ENCODE measurements at places on chromosomes 11 and 22. TPM values are rescaled to one million over a fixed set of nuclear protein-coding genes. Genes with fewer than 3 reads are reported as not detected.
A peak's percentile ranks its signal among the peaks of the same experiment; 100 is the strongest.

Gene FIBIN
- polyA plus RNA-seq = 42.2 TPM

Gene KDM4E
- not detected for polyA plus RNA-seq

Gene SLC22A8
- polyA plus RNA-seq = not detected

Gene OR6T1
- polyA plus RNA-seq = not detected

Gene TBX10
- polyA plus RNA-seq = not detected

Gene MPEG1
- not detected for polyA plus RNA-seq

Gene NRIP3
- polyA plus RNA-seq = 4.8 TPM

- peak; percentile 59 for DNase-seq
Measured at GRCh38 chr11:78796956-78797355, 222.3 kb upstream of the NARS2 start.

- peak; percentile 81 for DNase-seq
Measured at GRCh38 chr11:74321487-74322188, 10.2 kb upstream of the P4HA3 start.

DNA sequence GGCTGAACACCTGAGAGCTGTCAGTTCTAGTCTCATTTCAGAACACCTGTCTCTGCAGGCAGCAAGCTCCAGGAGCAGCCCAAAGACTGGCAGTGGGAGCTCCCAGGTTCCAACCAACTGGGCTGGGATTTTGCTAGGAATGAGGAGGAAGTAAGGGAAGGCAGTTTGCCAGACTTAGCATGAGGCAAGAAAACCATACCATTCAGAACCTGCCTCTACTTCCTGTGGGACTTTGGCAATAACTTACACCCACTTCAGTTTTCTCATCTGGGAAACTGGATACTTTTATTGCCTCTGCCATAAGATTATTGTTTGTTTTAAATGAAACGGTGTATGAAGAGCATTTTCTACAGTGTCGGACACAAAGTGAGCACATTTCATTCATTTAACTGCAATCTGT, 363.7 kb upstream of the ISX start:
- no peak for DNase-seq

GRCh38 chr22:49037701-49038245, 789.9 kb downstream of the BRD1 start:
- DNase-seq = no peak

DNA sequence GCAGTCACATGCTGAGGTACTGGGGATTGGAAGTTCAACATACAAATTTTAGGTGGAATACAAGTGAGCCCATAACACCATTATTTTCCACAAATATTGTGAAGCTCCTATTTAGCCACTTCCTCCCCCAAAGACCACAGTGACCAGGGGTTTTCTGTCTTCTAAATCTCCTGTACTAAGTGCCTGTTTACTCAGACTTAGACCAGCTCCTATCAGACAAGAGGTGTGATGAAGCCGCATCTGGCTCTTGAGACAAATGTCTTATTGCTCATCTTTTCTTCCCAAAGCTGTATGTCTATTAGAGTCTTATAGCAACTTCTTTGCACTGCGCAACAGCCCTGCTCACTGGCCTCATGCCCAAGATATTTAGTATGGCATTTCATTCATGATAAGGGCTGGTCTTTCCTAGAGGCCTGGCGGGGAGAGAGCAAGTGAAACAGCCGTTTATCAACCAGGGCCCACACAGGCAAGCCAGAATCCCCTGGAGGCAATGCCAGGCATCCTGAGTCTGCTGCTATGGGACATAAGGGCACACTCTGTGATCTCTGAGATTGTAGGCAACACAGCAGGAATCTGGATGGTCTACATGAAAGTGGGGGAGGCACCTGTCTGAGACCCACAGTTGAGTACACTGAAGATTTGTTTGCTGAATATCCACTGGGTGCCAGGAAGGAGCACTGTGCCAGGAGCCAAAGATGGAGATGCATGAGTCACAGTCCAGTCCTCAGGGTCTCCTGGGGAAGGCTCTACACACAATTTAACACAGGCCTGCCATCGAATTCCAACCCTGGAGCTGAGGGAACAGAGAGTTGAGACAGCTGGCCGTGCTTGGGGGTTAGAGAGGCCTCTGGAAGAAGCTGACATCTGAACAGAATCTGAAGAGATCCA, 78.5 kb upstream of the NCAM1 start:
- DNase-seq = no peak

DNA sequence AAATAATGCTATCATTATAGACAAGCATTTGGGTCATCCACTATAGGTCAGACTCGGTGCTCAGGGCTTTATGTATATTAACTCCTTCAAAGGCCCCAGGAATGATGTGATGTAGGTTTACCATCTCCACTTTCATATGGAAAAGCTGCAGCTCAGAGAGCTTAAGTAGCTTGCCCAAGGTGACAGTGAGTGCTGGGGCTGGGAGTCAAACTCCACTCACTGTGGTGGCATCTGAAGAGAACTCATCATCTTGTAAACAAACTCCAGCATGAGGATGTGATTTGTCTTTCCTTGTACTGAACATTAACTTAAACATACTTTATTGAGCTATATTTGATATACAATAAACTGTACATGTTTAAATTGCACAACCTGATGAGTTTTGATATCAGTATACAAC, 25.4 kb downstream of the TENM4 start:
- DNase-seq = peak; percentile 39

DNA sequence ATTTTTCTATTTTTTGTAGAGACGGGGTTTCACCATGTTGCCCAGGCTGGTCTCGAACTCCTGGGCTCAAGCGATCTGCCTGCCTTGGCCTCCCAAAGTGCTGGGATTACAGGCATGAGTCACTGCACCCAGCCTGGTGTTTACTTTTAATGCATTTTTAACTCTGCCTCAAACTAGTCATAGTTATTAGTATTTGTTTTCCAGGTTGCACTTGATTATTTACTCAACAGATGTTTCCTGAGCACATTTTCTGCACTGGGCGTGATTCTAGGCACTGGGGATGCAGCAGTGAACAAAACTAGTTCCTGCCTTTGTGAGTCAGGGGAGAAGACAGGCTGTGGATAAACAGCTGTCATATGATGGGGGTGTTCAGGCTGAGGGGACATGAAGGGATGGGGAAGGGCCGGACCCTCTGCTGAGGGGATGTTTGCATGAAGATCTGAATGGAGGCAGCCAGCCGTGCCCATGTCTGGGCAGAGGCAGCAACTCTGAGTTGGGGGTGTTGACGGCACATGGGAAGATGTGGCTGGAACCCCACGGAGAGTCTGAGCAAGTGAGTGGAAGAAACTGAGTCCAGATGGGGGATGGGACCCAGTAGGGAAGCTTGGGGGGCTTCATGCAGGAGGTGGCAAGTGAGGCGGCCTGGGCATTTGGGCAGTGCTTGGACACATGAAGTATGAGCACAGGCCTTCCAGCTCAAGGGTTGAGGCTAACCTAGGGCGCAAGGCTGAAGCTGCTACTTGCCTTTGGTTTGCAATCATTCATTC, 34.4 kb downstream of the MPPED1 start:
- DNase-seq = no peak

GRCh38 chr22:45775062-45775461, 103.4 kb downstream of the ATXN10 start:
- no peak for DNase-seq
